Activated T-cell treated with anti-CD3 and anti-CD28 coated beads, Interleukin-2, amount 50 U/mL, for 4 hours (primary cell): ENCODE measurements at places on chromosomes 16 and 17.

- no peak for DNase-seq
Measured at GRCh38 chr17:31413874-31414549, 22.5 kb downstream of the RAB11FIP4 start.

GRCh38 chr16:4319454-4320421, 3.9 kb downstream of the GLIS2 start:
- DNase-seq, result peak; percentile 43

DNA sequence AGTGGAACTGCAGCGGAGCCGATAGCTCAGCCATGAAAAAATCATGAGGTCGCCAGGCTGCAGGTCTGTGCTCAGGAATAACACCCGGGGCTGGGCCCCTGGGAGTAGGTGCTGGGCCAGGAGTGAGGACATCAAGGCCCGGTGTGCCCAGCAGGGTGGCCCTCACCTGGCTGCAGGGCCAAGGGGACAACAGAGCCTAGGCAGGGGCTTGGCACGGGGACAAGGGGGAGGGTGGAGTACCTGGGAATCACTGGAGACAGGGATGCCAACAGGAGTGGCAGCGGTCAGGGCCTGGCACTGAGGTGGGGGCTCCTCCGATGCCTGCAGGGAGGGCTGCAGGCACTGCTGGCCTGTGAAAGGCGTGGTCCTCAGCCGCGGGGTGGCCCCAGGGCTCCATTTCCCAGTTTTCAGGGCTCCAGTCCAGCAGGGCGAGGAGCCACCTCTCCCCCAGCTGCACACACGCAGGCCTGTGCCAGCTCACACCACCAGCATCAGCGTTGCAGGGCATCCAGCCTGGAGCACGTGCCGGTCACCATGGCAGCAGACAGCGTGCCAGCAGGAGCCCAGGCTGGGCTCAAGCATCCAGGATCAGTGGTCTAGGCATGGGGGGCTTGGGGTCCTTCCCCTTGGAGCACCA, 4.7 kb upstream of the FSCN2 start:
- DNase-seq, result no peak

DNA sequence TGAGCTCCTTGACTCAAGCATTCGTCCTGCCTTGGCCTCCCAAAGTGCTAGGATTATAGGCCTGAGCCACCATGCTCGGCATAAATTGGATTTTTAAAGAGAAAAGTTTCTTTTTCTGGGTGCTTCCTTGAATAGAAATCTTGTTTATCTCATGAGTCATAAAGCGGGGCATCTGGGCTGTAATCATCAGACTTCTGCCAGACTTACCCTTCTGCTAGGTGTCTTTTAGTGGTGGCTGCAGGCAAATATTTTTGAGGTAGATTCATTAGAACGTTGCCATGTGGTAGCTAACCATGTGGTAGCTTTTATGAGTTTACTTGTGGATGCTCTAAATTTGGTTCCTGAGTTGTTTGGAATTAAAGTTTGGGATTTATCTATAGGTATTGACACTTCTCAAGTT, 13.4 kb downstream of the PGS1 start:
- no peak for DNase-seq

- peak; percentile 24 for DNase-seq
Measured at GRCh38 chr17:61635913-61636432, 45.0 kb upstream of the NACA2 start.

- no peak for DNase-seq
Measured at GRCh38 chr17:81040791-81041337, 5.9 kb downstream of the BAIAP2 start.

DNA sequence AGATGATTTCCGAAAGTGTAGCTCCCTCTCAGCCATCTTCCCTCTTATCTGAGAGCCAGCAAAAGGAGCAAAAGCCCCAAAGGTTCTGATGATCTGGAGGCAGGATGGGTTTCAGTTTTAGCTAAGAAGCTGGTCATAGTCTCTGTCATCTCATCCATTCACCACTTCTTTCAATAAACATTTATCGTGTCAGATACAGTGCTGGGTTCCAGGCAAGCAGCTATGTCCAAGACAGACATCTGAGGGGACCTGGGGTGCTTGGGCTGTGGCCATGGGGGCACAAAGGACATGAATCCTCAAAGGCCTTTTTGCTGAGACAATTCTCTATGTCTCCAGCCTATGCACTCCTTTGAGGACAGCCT, 1.0 kb upstream of the ETV4 start:
- DNase-seq, result no peak

DNA sequence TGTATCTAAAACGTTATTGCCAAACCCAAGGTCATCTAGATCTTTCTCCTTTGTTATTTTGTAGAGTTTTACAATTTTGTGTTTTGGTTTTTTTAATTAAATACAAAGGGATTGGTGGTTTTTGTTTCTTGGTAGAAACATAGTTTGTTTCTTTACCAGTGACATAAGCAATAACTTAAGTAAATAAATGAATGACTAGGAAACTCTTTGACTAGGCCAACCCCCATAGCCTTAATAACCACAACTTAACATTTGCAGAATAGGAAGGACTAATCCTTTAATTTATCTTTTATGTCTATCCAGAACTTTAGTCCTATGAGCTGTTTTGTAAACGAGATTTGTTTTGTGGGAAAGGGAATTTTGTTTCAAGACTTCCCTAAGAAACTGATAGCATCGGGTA, 162.5 kb downstream of the PRKCA start:
- DNase-seq, result no peak

GRCh38 chr16:21650521-21650920, 1.9 kb downstream of the IGSF6 start:
- DNase-seq, result no peak

GRCh38 chr16:87345726-87346424, 28.7 kb upstream of the C16orf95 start:
- DNase-seq, result no peak

GRCh38 chr17:43384476-43384862, 14.3 kb upstream of the ARL4D start:
- no peak for DNase-seq

GRCh38 chr17:46989637-46990431, 10.8 kb upstream of the RPRML start:
- no peak for DNase-seq

DNA sequence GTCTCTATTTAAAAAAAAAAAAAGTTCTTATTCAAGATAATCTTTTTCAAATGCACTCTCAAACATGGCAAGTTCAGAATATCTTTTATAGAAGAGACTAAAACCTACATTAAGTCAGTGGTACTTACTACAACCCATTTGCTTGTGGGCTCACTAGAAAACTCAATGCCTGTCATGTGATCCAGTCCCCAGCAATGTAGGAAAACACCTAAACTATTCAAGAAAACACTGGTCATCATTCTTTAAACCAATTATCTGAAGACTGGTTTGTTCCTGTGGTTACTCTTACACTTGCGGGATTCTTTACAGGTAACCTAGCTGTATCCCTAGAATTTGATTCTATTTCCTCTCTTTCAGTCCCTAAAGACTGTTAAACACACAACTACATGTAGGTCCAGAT, 19.6 kb downstream of the MED13 start:
- DNase-seq, result no peak

- no peak for DNase-seq
Measured at GRCh38 chr16:86387468-86388440, 122.6 kb upstream of the FOXF1 start.

DNA sequence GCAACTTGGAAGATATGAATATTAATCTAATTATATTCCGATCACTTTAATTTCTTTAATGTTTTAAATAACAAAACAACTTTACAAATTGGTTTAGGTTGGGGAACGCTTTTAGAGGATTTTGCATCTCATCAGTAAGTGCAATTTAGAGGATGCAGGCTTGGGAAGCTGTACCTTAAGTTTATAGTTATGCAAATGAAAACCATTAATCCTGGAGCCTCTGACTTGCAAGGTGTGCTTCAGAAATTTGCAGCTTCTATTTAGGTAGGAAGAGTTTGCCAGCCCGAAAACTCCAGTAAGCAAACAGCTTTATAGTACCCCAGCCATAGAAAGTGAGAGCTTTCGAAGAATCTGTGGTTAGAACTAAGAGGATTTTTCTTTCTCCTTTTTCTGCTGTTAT, 547.0 kb downstream of the MAF start:
- DNase-seq, result no peak

DNA sequence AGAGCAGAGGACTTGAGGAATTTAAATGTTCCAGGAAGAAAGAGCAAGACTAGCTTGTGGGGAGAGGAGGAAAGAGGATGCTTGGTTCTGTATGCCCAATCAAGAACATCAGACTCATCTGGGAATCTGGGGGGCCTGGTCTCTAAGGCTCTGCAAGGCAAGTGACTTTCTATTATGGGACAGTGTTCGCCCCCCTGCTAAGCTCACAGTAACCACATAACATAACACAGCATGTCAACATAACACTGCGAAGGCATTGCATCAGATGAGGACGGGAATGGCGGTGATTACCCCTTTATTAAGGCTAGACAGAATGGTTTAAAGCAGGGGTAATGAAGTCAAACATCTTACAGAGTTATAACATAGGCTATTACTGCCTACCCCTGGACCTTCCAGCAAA, 176.6 kb upstream of the IRX6 start:
- no peak for DNase-seq

DNA sequence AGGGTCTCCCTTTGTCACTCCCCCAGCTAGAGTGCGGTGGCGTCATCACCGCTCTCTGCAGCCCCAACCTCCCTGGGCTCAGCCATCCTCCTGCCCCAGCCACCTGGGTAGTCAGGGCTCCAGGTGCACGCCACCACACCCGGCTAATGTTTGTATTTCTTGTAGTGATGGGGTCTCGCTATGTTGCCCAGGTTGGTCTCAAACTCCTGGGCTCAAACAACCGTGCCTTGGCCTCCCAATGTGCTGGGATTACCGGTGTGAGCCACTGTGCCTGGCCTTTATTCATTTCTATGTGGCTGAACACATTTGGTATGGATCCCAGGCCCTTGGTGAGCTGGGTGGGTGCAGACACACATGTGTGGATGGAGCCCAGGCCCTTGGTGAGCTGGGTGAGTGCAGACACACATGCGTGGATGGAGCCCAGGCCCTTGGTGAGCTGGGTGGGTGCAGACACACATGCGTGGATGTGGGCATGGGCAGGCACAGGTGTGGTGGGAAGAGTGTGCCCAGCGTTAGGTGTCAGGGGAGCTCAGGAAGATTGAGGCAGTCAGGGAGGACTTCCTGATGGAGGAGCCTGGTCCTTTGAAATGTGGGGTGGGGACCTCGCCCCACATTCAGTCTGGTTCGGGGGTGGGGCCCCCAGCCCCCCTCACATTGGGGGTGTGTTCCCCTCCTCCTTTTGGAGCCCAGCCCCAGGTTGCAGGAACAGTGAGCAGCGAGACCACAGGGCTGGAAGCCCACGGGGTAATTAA, 37.1 kb downstream of the SOX8 start:
- no peak for DNase-seq

DNA sequence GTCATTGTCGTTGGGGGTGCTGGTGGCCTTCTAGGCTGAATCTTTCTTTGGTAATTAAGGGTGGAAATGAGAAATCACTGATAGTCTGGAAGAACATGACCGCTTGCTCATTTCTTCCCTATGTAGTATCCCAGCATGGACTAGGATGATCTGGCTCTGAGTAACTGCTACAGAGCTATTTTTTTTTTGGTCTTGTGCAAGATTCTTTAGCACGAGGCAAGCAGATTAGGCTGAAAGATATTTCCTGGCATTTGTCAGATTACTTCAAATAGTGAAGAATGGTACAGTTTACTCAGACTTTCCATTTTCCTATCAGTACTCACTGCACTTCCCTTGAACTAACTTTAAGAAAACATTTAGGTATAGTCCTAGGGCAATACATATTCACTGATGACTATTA, 89.0 kb downstream of the SYCE1L start:
- DNase-seq, result no peak

GRCh38 chr17:14904386-14904785, 360.7 kb downstream of the PMP22 start:
- no peak for DNase-seq

GRCh38 chr17:5272322-5272721, 9.8 kb upstream of the RABEP1 start:
- no peak for DNase-seq

DNA sequence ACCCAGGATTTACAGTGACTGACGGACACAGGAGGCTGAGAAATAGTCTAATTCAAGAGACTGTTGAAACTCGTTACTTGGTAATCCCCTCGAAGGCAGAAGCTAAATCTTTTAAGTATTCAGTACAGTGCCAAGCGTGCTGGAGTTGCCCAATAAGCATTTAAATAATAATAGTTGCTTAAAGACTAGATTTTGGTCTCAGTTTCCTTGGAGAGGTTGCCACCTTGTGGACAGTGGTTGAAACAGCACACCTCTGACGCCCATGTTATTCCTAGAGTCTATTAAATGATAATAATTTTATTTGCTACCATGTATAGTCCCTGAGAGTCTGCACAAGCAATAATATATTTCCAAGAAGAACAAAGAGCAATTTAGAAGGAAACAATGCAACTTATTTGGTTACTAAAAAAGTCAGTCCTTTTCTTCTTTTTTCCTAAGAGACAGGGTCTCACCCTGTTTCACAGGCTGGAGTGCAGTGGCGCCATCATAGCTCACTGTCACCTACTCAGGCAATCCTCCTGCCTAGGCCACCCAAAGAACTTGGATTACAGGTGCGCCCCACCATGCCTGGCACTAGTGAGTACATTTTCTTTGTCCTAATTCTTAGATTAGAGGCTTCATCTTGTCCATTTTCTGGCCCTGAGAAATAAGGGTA, 138.0 kb upstream of the NUDT7 start:
- DNase-seq, result peak; percentile 16

GRCh38 chr16:6527646-6528045, 805.0 kb upstream of the RBFOX1 start:
- no peak for DNase-seq

DNA sequence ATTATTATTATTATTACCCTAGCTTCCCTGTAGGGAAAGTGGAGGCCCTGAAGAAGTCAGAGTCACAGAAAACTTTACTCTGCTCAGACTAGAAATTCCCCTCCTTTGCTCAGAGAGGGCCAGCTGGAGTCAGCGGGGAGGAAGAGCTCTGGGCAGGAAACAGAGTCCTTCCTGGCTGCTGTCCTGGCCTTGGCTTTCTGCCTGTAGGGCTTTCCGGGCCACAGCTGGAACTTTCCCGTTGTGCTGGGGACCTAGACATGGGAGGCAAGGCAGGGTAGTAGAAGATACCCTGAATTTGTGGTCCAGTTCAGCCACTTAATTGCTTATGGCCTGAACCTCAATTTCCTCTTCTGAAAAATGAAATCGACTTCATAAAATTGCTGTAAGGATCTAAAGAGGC, 14.0 kb upstream of the CCL2 start:
- DNase-seq, result no peak

GRCh38 chr16:63980763-63981162, 1141.1 kb downstream of the CDH11 start:
- no peak for DNase-seq

DNA sequence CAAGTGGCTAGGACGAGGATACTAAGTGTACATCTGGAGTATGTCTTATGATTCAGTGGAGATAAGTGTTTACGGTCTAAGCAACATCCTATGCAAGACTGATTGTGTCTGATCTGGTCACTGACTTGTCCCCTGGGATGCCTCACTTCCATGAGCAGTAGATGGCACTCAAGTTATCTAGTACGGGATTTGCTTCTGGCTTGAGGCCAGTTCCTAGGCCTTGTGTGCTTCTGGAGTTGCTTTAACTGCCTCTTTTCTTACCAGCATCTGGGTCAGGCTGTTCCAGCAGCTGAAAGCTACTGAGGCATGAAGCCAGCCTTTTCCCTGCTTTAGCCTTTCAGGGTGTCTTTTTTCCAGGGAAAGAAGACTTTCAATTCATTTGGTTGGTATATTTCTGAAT, 23.0 kb downstream of the SUPT6H start:
- no peak for DNase-seq
